ENCODE measurements at places on chromosomes 1 and 21.

- H3K4me3 ChIP-seq: no peak overlapping the region
- no peak overlapping the region for H3K27ac ChIP-seq
- H3K4me1 ChIP-seq: no peaks in the 10 kb centered on the region
Measured at GRCh38 chr1:30742300-30742962, 15.1 kb downstream of the LAPTM5 start.

DNA sequence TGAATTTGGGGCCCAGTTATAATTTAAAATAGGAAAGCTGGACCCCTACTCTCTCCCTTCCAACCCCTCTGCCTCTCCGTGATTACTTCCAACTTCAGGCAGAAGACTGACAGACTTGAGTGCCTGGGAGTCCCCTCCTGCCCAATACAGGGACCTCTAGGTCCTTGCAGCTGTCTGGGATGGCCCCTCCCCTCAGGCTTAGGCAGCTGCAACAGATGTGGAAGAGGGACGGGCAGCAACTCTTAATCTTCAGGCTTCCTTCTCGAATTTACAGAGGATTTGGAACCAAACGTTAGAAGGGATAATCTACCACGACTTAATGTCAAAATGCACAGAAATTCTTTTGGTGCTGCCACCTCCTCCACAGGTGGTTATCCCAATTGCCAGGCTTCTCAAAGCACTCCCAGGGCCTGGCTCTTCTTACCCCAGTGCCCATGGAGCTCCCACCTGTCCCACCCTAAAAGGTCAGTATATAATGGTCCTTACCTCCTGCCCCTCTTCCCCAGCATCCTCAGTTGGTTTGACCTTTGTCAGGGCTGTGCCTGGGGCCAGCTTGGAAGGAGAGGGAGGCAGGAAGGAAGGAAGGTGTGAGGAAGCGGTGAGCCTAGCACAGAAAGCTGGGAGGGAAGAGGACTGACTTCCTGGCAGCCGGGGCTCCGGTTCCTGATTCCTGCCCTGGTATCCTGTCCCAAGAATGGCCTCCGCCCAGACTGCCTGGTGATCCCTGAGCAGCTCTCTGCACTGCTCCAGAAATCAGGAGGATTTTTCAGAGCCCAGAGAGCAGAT is 2.8 kb downstream of the PEA15 start:
- H3K27ac ChIP-seq: peak overlapping the region; percentile 88
- DNase-seq: no peak
- peaks cover 28% of the 10 kb centered on the region for H3K4me1 ChIP-seq
- peaks cover 2% of the 10 kb centered on the region for H3K36me3 ChIP-seq
- no peak overlapping the region for H3K4me3 ChIP-seq

- no peak overlapping the region for H3K27ac ChIP-seq
- H3K36me3 ChIP-seq: no peaks in the 10 kb centered on the region
- no peak overlapping the region for H3K4me3 ChIP-seq
Measured at GRCh38 chr21:42112857-42113256, 41.7 kb downstream of the UMODL1 start.

DNA sequence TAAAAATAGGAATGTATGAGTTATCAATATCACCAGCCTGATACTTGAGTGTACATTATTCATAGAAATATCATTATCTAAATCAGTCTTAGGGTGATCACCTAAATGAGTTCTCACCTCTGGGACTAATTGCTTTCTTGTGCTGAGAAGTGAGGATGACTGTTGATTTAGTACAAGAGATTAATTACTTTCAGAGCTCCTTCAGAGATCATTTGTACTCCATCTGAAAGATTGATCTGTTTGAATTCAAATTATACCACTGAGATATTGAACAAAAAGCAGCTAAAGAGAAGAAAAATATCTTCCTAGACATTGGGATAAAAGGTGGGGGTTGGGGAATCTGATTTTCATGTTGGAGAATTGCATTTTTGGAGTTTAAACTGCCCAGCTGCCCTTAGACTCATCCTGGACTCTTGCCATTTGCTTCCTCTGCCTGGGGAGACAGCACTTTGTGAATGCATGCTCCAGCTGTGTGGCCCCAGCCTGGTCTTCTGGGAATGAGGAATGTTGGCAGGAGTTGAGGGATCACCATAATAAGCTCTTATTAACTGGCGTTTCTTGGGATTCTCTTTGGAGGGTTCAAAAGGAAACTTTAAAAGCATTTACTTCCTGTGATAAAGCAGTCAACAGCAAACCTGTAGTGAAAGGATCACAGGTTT is 19.7 kb upstream of the PGBD2 start:
- no peaks in the 10 kb centered on the region for H3K4me1 ChIP-seq
- no peak overlapping the region for H3K4me3 ChIP-seq
- H3K27ac ChIP-seq: no peak overlapping the region
- no peaks in the 10 kb centered on the region for H3K36me3 ChIP-seq
